ACHN (cell line): ENCODE measurements at places on chromosomes 6 and 20.

DNA sequence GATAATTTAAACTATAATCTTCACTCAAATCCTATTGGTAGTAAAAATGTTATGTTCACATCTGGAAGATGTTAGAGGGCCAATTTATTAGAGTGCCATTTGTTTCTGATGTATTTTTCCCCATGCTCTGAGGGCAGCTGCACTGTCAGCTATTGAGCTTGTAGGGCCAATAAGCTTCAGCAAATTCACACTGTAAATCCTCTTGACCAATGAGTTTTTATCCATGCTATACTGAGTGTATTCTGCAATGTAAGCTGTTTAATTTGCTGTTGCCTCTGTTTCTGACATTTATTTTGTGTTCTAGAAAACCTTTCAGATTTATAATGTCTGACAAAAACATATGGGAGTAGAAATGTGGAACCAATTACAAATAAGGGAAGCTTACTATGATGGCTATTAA is 62.6 kb downstream of the OGFRL1 start:
- no peak for DNase-seq

DNA sequence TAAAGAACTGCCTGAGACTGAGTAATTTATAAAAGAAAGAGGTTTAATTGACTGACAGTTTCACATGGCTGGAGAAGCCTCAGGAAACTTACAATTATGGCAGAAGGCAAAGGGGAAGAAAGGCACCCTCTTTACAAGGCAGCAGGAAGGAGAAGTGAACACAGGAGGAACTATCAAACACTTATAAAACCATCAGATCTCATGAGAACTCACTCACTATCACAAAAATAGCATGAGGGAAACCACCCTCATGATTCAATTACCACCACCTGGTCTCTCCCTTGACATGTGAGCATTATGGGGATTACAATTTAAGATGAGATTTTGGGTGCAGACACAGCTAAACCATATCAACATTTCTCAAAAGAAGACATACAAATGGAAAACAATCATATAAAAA is 266.3 kb downstream of the EPM2A start:
- DNase-seq, result no peak

GRCh38 chr6:75926293-75927168 is 145.9 kb downstream of the IMPG1 start:
- DNase-seq, result no peak

GRCh38 chr6:4287811-4288244 is 152.5 kb upstream of the ECI2 start:
- DNase-seq, result no peak

DNA sequence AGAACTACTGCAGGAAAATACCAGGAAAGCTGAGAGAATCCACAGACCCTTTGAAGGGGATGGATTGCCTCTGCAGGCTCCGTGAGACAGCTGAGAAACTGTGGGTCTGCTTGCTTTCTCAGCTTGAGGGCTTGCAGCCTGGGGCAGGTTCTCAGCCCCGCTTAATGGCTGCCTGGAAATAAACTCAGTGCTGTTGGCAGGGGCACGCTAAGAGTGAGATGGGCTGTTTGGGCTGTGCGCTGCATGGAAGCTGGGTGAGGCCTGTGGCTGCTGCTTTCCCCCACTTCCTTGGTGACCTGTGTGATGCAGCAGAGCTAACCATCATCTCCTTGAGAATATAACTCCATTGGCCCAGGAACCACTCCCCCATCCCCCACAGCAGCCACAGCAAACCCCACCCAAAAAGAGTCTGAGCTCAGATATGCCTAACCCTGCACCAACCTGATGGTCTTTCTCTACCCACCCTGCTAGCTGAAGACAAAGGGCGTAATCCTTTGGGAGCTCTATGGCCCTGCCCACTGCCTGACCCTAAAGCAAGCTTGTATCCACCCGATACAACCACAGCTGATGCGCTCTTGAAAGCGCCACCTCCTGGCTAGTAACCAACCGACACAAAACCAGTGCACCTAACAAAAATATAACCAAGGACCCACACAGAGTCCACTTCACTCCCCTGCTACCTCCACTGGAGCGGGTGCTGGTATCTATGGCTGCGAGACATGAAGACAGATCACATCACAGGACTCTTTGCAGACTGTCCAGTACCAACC is 800.6 kb upstream of the MAP3K7 start:
- DNase-seq, result no peak

GRCh38 chr6:11246722-11247121 is 14.3 kb upstream of the NEDD9 start:
- no peak for DNase-seq

DNA sequence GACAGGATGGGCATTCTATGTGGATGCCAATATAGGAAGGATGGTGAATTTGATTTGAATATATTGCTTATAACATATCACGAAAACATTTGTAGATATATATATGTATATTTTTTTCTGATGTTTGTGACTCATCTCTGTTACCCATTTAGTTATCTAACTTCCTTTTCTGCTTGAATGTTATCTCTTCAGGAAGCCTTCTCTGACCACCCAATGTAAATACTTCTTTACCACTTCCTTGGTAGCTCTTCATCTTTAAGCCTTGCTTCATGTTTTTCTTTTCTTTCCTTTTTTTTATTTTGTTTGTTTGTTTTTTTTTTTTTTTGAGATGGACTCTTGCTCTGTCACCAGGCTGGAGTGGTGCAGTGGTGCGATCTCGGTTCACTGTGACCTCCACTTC is 260.5 kb upstream of the EPHA7 start:
- DNase-seq, result no peak
